ENCODE measurements at places on chromosomes 7 and 10. TPM values are rescaled to one million over a fixed set of nuclear protein-coding genes. Genes with fewer than 3 reads are reported as not detected.
A peak's percentile ranks its signal among the peaks of the same experiment; 100 is the strongest.

- no peak for DNase-seq
Measured at GRCh38 chr7:157487046-157487770, 150.4 kb downstream of the DNAJB6 start.

DNA sequence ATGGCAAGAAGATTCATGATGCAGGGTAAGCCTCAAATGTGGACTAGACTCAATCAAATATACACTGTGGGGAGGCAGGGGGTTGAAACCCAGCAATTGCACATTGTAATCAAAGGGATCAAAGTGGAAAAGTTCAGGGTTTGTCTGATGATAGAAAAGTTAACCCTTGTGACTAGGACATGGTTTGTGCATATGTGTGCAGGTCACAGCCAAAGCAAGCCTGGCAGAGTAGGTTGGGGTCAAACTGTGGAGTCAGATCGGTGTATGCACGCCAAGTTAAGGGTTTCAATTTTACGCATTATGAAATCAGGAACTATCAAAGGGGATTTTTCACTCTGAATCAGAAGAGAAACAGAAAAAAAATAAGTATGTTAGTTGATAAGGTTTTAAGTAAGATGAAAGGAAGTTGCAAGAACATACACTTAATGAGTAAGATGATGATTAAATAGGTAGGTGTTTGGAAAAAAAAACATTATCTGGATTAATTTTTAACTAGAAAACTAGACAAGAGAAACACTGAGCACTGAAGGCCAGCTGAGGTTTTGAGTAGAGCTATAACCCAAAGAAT lies 188.3 kb downstream of the DGKB start:
- no peak for DNase-seq

The LRGUK gene
- under 0.01 TPM for total RNA-seq

The ANKRD2 gene
- total RNA-seq, result 1.8 TPM

DNA sequence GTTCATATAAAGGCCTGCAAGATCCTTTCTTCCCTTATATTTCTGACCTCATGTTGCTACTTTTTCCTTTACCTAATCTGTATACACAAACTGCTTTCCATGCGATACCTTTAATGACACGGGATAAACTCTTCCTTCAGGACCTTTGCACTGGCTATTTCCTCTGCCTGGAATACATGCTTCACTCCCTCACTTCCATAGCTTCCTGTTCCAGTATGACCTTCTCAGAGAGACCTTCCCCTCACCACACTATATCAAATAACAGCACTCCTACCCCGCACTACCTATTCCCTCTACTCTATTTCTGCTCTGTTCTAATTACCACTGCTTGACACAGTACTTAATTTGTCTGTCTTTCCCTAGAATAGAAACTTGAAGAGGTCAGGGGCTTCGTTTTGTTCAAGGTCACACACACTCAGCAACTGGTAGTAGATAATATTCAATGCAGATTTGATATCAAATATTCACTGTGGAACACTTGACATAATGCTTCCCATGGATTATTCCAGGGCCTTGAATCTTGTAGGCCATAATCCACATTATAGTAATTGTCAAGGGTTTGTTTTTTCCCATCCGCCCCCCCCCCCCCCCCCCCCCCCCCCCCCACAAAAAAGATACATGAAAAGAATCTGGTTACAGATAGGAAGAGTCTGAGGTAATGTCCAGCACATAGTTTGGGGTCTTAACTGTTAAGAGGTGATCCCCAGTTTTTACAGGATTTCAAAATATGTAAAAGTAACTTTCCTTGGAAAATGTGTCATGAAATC lies 11.1 kb downstream of the SYPL1 start:
- DNase-seq, result peak; percentile 45

DNA sequence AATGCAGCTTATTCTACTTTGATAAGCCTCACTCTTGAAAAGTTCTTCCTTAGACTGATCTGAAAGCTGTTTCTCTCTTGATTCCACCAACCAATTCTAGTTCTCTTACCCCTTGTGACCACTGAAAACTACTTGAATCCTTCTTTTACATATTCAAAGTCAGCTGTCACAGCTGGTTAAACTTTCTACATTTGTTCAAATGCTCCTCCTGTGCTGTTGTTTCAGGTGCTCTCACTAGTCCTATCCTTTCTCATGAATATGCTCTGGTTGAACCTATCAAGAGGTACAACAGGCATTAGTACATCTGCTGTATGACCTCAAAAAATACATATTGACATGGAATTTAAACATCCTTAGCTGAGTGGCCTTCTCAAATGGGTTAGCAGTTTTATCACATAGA lies 91.5 kb downstream of the MYO3A start:
- DNase-seq, result no peak

DNA sequence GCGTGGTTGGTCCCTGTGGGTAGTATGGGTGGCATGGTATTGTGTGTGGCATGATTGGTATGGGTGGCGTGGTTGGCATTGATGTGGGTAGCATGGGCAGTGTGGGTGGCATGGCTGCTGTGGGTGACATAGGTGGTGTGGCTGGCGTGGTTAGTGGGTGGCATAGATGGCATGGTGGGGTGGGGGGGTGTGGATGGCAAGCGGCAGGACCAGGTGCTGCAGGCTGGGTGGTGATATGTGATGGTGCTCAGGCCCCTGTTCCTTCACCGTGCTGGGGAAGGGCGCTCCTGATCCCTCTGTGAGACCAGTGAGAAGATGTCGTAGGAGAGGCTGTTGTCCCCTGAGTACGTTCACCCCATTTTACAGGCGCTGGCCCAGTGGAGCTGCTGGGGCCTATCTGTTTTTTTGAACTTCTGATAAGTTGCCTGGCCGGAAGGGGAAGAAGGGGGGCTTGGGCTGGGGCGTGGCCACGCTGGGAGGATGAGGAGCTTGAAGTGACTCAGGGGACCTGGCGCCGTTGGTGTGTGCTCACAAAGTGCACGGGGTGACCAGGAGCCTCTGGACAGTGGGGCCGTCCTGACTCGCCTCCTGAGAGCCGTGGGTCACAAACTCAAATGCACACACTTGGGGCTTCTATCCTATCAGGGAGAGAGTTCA lies 17.5 kb downstream of the INPP5A start:
- no peak for DNase-seq

The SPDYE5 gene
- not detected for total RNA-seq

The ACSL5 gene
- 1.7 TPM for total RNA-seq

- no peak for DNase-seq
Measured at GRCh38 chr7:133059263-133059662, 22.6 kb downstream of the CHCHD3 start.

DNA sequence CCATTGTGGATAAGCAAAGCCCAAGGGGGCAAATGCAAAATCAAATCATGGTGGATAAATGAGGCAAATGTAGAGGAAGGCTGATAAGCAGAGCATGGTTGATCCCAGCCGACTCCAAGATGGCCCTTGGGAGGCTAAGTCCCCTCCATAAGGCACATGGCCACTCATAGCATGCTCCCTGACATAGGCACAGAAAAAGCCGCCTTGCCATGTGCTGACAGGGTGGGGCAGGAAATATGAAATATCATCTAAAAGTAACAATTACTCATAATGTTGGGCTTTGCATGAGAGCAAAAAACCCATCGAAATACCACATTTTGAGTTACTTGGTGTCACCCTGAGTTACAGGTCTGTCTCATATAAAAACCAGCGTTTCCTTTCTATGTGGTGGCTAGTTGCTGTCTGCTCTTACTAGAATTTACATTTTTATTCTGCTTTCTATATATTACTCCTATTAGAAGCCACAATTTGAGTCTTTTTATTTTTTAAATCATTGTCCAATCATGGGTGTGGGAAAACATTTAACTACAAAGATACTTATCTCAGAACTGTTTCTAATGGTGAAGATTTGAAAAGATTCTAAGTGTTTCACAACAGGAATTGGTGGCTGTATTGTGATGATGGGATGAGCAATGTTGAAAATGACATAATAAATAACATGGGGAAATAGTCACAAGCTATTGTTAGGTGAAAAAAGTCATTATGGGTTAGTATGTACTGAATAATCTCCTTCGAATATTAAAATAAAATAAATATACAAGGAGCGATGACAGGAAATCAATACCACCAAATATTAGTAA lies 102.7 kb downstream of the CUBN start:
- DNase-seq, result peak; percentile 53

DNA sequence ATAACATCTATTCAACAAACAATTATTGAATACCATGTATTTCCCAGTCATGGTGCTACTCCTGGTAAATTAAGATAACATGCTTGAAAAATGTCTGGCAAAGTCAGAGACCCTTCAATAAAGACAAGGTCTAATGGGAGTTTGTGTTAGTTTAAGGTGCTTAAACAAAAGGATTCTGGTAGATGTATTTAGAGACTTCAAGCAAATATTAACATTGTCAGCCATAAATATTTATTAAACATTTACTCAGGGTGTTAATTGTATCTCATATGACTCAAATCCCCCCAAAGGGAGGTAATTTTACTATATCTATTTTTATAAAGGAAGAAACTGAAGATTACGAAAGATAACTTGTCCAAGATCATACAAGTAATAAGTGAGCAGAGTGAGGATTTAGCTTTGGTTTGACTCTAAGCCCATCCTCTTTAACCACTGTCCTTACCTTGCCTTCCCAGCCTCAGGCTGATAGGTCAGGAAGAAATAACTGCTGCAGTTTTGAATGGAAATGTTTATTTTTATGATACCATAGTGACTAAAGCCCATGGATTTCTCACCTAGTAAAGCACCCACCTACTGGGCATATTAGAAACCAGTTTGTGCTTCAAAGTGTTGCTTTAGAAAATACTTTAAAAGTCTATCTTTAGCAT lies 215.4 kb downstream of the COBL start:
- DNase-seq, result no peak

The VSTM4 gene
- 4.4 TPM for total RNA-seq

GRCh38 chr10:56142092-56142728 lies 218.8 kb downstream of the ZWINT start:
- no peak for DNase-seq

GRCh38 chr10:47413531-47414226 lies 29.6 kb upstream of the ZNF488 start:
- no peak for DNase-seq

The GTPBP4 gene
- total RNA-seq, result 28.7 TPM

The TMEM140 gene
- total RNA-seq, result 29.7 TPM

- peak; percentile 84 for DNase-seq
Measured at GRCh38 chr10:30422981-30423654, 10.9 kb upstream of the MAP3K8 start.
